ENCODE measurements at places on chromosomes 6 and 20. TPM values are rescaled to one million over a fixed set of nuclear protein-coding genes. Genes with fewer than 3 reads are reported as not detected.

- DNase-seq = no peak
These were observed 760.6 kb downstream of the KIF16B start for GRCh38 chr20:15812696-15813095.

DNA sequence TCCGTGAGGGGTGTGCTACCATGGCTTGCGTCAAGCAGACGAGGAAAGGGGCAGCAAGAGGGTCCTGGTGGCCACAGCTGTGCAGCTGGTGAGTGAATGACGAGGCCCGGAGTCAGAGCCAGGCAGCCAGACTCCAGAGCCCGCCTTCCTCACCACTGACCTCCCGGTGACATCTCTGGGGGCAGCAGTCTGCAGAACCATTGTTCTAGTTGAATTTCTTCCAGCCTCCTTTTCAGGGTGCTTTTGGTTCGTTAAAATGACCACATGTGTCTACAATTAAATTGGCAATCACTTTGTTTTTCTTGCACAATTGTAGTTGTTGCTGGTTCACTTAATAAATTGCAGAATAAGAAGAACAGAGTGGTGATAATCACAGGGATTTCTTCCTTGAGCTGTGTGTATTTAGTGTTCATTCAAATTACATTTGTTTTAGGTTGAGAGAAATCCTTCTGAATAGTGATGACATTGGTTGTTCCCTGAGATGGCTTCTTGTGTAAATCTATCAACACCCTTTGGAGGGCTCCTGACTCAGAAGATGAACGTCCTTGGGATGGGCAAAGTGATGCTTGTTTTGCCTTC is 96.4 kb downstream of the TULP4 start:
- no peak for DNase-seq

DNA sequence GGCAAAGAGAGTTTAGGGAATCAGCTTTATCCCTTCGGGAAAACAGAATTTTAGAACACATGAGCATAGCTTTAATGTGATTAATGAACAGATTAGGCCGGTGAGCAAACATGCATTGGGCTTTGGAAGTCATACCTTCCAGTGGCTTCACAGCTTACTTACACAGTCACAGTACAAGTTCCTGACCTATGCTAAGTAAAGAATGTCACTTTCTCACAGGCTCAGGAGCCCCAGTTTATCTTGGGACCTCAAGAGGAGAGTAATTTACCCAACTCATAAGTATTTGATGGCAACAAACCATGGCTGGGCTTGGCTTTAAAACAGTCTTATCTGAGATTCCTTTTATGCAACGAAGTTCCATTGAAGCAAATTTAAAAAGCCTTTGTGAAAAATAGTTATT is 195.9 kb downstream of the AKAP7 start:
- DNase-seq = no peak

DNA sequence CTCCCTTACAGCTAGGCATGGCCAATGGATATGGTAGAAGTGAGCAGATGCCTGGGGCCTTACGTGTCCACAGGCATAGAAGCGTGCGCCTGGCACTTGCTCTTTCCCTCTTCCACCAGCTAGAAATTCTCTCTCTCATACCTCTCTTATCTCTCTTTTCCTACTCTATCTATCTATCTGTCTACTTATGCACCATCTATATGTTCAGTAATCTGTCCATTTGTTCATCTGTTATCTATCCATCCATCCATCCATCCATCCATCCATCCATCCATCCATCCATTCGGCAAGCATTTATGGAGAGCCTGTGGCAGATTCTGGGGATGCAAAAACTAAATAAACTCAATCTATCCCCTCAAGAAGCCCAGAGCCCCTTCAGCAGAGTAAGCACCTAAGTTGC is 70.2 kb downstream of the KCNB1 start:
- DNase-seq = no peak

DNA sequence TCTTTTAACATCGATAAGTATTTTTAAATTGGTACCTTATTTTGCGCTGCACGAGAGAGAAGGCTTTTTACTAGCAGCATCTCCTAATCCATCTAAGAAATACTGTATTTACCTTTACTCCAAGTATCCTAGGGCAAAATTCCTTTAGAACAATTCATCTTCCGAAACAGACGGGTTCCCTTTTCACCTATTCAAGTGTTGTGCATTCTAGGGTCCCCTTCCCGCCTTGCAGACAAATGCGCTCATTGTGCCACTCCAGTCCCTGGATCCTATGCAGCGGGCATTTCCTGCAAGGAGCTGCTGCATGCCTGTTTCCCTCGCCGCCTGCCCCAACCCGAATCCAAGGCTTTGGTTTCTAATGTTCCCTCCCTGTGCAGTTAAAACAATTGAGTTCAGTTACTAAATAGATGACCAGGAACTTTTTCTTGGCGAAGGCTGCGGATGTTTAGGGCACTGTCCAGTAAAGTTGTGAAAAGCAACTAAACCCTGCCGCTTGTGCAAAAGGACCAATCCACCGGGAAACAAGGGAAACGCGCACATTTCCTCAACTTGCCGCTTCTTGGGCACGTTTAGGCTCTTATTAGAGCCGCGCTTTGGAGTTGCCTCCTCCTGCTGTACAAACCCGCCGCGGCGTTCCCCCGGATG is 556 bp upstream of the SCAF8 start:
- peak; percentile 75 for DNase-seq

DNA sequence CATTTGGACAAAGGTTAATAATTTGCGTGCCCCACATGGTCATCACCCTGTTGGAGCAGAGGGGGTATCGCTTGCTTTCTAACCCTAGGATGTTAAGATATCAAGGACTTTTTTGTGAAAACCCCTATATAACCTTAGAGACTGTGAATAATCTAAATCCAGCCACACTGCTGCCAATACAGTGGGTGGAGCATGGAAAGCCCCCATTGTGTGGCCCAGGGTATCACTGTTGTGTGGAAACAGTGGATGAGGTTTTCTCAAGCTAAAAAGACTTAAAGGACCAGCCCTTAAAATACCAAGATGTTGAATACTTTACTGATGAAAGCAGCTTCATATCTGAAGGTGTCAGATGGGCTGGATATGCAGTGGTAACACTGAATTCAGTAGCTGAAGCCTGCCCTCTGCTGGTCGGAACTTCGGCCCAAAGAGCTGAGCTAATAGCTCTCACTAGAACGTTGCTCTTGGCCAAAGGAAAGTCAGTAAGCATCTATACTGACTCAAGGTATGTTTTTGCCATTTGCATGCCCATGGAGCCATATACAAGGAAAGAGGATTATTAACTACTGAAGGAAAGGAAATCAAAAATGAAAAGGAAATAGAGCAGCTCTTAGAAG is 695.2 kb downstream of the PHF3 start:
- peak; percentile 34 for DNase-seq

- DNase-seq = no peak
These were observed 133.2 kb downstream of the TBC1D32 start for GRCh38 chr6:121201105-121201504.

DNA sequence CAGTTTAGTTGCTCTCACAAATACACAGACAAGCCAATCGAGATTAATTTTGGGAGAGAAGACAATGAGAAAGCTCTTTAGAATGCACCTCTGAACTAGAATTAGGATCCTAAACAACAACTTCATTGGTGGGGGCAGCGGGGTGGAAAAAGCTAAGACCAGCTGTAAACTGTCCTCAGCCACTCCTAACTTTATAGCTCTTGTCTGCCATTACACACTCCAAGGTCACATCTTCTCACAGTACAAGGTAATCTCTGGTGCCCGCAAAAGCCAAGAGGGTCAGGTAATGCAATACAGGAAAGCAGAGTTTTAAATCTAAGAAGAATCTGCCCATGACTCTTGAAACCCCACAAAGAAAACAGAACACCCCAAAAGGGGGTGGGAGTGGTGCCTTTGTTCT is 17.8 kb upstream of the IL22RA2 start:
- no peak for DNase-seq

GRCh38 chr6:117906507-117906957 is 532 bp upstream of the SLC35F1 start:
- no peak for DNase-seq

DNA sequence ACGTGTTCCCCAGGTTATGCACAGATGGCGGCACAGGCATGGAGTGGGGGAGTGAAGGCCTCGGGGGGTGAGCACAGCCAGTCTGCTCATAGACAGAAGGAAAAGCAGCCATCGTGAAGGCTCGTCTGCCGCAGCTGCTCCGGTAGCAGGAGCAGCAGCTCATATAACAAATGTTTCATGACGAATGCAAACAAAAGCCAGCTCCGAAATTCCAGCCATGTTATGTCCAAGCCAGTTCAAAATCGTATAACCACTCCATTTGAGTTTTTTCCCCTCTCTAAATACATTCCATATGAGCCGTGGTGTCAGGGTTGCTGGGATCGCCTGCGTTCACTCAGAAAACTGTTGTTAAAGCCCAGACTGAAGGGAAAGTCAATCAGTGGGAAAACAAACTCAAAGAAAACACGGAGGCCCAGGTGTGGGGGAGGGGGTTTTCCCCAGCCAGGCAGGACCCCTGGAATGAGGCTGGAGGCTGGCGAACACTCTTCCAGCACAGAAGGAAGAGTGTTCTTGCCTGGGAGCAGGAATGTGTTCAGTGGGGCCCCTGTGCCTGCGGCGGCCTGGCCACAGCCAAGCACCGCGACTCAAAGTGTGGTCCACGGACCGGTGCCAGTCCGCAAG is 280.4 kb upstream of the TAB2 start:
- peak; percentile 47 for DNase-seq

DNA sequence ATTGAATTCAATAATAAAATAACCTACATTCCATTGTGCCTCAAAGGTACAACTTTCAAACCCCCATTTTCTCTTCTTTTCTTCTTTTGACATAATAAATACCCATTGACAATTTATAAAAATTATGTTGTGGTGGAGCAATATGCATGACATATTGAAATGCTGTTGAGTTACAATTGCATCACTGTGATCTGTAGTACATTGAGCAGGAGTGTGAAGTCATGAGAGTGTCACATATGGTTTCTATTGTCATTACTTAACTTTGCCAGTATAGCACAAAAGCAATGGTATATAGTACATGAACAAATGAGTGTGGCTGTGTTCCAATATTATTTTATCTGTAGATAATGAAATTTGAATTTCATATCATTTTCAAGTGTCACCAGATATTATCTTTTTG is 441.3 kb downstream of the GJA1 start:
- no peak for DNase-seq

- no peak for DNase-seq
These were observed 971.5 kb upstream of the CITED2 start for GRCh38 chr6:140345935-140346334.

DNA sequence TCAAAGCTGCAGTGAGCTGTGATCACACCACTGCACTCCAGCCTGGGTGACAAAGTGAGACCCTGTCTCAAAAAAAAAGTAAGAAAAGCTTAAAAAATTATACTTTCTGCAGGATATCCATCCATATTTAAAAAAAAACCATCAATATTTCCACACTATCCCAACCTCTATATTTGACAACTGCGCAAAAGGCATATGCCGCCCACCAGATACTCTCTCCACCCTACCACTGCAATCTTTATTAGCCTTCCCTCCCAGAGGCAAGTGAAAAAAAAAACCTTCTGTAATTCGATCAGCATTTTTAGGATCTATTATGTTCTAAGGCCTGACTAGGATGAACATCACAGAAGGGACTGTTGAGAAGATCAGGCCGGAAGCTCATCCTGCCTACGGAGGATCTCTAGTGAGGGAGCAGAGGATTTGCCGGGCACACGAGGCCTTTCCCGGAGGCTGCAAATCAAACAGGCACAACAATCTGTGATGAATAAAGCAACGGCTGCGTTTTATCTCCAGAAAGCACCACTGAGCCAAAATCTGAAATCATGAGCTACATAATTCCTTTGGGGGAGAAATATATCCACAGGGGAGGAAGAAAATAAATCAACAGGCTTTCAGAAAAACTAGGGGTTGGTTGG is 65.9 kb downstream of the GFOD1 start:
- no peak for DNase-seq

DNA sequence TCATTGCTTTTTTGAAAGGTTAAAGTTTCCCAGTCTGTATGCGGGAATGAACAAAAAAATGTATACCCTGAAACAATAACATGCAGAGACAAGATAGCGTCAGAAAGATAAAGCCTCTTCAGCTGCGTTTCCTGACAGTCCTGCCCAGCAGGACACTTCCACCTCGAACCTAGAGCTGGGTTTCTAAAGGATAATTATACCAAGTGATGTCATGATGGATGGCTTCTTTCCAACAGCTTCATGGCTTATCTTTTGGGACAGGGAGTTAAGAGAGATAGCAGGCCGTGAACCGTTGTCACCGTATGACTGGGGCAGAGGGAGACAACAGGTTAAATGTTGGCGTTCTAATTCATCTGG is 267.6 kb upstream of the SGK1 start:
- DNase-seq = no peak

- DNase-seq = no peak
These were observed 311.4 kb downstream of the CLIC5 start for GRCh38 chr6:45704056-45704800.

GRCh38 chr6:45737331-45738056 is 278.2 kb downstream of the CLIC5 start:
- DNase-seq = no peak

DNA sequence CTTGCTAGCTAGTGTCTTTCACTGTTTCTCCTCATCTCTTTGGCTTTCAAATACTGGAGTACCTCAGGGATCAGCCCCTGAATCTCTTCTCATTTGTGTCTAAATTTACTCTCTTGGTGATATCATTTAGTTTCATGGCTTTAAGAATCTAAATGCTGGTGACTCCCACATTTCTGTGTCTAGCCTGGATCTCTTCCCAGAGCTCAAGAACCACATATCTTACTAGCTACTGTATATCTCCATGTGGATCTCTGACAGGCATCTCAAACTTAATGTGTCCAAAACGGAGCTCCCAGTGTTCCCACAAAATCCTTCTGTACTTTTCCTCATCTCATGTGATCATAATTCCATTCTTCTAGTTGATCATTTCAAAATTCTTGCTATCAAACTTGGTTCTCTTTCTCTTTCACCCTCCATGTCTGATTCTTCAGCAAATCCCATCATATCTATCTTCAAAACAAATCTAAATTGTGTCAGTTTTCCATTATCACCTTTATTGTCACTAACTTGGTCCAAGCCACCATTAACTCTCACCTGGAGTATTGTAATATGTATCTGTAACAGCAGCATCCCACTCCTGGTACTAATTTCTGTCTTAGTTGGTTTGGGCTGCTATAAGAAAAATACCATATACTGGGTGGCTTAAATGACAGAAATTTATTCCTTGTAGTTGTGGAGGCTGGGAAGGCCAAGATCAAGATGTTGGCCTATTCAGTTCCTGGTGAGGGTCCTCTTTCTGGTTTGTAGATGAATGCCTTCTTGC is 45.9 kb downstream of the CCDC170 start:
- no peak for DNase-seq

The SLC24A3 gene
- 3.8 TPM for polyA plus RNA-seq

The EDEM2 gene
- 16.8 TPM for polyA plus RNA-seq

The FERMT1 gene
- 2.6 TPM for polyA plus RNA-seq

The RAET1L gene
- not detected for polyA plus RNA-seq

The MPC1 gene
- polyA plus RNA-seq = 91.6 TPM
